ENCODE measurements at places on chromosomes 2 and 18. TPM values are rescaled to one million over a fixed set of nuclear protein-coding genes. Genes with fewer than 3 reads are reported as not detected.

The TSPYL6 gene
- total RNA-seq, result not detected

- H3K36me3 ChIP-seq, result no peaks in the 10 kb centered on the region
- no peak overlapping the region for H3K27ac ChIP-seq
- H3K4me3 ChIP-seq, result no peak overlapping the region
Observed at GRCh38 chr2:60608679-60609078, 55.2 kb upstream of the BCL11A start.

DNA sequence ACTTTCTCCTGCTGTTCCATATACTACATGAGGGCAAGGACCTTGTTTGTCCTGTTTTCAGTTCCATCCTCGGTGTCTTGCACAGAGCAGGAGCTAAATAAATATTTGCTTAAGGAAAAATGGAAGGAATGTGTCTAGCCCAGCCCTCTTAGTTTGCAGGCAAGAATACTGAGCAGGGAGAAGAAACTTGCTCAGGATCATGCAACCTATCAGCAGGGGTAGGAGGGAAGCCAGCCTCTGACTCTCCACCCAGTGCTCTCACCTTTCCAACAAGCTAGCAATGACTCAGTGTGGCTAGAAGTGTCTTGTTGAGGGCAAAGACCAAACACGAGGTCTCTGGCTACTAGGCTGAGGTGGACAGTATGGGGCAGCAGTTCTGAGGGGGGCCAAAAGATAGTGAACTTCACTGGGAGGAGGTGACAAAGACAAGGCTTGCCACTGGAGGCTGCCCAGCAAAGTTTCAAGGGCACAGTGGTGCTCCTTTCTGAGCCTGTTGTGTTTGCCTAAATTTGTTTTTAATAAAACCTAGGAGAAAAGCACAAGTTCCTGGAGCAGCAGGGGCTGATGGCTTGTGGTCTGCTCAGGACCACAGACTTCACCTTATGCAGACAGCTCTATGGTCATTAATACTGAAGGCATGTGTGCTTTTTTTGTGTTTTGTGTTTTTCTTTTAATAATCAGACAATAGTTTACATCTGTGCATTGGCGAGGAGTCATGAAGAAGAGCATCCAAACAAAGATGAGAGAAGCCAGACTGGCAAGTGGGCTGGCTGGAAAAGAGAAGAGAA is 49.1 kb upstream of the CTAGE1 start:
- H3K27me3 ChIP-seq, result no peaks in the 10 kb centered on the region
- H3K4me1 ChIP-seq, result peaks cover 58% of the 10 kb centered on the region
- peak; percentile 42 for DNase-seq
- H3K4me3 ChIP-seq, result no peak overlapping the region
- H3K27ac ChIP-seq, result peak overlapping the region; percentile 97

The SERPINB12 gene
- total RNA-seq, result not detected

The ABCB6 gene
- 26.6 TPM for total RNA-seq

DNA sequence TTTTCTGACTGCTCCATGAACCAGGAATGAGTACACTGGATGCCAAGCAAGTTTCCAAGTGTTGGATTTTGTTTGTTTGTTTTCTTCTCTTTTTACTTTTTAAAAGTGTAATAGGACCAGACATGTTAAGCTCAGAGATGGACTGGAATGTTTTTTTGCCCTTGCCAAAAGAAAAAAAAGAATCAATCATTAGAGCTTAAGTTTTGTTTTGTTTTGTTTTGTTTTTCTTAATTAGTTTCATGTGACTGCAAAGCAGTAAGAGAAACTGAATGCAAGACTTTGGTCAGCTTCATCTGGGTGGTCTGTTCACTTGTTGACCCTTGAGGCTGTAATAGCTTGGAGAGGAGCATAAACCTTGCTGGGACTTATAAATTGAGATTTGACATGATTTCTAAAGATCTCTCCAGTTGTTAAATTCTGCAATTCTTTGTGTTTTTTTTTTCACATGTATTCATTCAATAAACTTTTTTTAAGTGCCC is 42.4 kb upstream of the SLC1A4 start:
- peaks cover 10% of the 10 kb centered on the region for H3K27me3 ChIP-seq
- H3K4me1 ChIP-seq, result no peaks in the 10 kb centered on the region
- no peaks in the 10 kb centered on the region for H3K36me3 ChIP-seq
- no peak overlapping the region for H3K27ac ChIP-seq

The CFC1 gene
- total RNA-seq, result not detected

DNA sequence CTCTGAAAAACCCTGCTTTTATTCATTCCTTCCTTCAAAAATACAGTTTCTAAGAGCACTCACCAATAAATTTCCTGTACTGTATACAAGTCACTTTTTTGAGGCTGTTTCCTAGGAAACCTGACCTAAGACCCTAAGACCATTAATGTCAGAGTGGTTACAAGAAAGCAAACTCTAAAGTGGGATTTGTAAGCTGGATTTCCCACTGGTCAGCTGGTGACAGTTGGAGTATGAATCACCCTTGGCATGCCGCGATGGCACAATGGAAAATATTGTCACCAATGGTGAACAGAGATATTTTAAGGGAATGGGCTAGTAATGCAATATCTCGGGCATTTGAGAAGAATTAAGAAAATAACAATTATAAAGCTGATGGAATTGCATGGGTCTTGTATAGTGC is 101.9 kb downstream of the COL3A1 start:
- H3K4me3 ChIP-seq, result no peak overlapping the region
- peaks cover under 1% of the 10 kb centered on the region for H3K36me3 ChIP-seq
- DNase-seq, result no peak
- H3K27ac ChIP-seq, result no peak overlapping the region

DNA sequence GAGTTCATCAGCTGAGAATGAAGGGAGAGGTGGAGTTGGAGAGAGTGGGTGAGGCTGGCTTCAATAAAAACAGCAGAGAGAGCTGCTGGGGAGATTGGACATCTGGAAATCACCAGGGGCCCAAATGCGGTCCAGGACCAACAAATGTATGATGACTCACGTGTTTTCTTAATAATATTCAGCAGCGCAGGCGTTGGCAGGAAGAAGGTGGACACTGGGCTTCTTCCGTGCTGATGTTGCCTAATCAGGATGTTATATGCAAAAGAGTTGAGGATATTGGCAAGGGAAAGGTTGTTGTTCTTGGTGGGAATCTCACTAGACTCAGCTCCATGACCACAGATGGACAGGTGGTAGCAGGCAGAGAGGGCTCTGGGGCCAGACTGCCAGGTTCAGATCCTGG is 12.8 kb upstream of the PLA2R1 start:
- H3K4me1 ChIP-seq, result peaks cover 26% of the 10 kb centered on the region
- no peaks in the 10 kb centered on the region for H3K36me3 ChIP-seq
- peak overlapping the region; percentile 7 for H3K27ac ChIP-seq
- no peak overlapping the region for H3K4me3 ChIP-seq
- peak; percentile 89 for DNase-seq
- no peaks in the 10 kb centered on the region for H3K27me3 ChIP-seq

Measured in endothelial cell of umbilical vein (primary cell).